Astrocyte of the spinal cord (primary cell): ENCODE measurements at places on chromosomes 2 and 18.

DNA sequence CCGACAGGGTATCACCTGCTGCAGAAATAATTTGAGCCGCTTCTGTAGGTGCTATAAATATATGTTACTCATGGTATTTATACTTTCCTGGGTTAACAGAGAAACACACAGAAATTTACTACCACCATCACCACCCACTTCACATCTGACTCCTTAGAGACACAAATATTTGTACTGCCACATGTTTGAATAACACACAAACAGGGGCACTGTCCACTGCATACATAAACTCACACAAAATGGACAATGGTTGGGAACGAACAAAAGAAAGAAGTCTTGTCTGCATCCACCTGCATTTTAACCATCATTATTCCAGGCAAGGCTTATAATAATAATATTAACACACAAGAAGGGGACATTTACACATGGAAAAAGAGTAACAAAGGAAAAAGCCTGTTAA, 24.0 kb downstream of the IMMT start:
- no peak for DNase-seq

GRCh38 chr2:12045864-12046291, 299.4 kb downstream of the LPIN1 start:
- DNase-seq = no peak

GRCh38 chr2:10084223-10084865, 4.1 kb upstream of the CYS1 start:
- DNase-seq = no peak

GRCh38 chr18:78165525-78165924, 814.1 kb upstream of the SALL3 start:
- no peak for DNase-seq

DNA sequence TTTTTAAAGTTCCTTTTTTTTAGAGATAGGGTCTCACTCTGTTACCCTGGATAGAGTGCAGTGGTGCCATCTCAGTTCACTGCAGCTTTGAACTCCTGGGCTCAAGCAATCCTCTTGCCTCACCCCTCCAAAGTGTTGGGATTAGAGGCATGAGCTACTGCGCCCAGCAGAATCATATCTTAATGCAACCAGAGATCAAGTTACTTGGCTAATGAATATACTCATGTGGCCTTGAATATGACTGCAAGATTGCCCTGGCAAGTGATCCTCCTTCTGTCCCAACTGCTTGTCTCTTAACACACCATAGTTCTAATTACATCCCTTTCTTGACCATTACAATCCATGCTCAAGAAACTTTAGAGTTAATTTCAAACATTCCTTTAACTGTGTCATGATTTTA, 133.5 kb downstream of the SRBD1 start:
- no peak for DNase-seq

DNA sequence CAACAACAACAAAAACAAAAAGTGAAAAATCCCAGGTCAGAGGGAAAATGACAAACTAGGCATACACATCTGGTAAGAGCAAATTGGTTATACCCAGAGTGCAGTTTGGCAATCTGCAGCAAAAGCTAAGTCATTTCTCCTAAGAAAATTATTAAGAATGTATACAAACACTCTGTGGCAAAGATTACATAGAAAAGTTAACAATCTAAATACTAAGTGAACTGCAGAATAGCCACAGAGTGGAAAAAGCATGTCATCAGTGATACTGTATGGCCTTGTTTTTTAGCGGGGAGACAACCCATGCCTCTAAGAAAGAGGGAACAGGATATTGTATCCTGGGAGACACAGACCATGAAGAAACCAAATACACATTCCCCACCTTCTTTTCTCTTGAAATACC, 136.0 kb upstream of the ITGB6 start:
- DNase-seq = no peak

- DNase-seq = no peak
These were observed 33.5 kb upstream of the NOL4 start for GRCh38 chr18:34258176-34258575.

DNA sequence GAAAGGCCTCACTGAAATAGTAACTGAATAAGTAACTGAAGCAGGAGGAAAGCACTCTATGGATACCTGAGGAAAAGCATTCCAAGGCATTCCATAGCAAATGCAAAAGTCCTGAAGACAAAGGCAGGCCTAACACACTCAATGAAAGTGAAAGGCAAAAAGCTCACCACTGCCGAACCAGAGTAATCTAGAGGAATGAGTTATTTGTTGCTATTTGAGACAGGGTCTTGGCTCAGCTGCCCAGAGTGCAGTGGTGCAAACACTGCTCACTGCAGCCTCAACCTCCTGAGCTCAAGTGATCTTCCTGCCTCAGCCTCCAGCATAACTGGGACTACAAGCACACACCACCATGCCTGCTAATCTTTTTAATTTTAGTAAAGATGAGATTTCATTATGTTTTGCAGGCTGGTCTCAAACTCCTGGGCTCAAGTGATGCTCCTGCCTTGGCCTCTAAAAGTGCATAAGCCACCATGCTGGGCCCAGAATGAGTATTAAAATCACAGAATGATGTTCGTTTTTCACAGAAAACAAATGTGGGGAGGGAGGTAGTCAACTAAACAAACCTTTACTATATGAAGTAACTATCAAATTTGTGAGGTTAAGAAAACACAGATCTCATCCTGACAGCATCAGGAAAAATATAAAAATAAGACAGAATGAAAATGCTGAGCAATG, 17.9 kb downstream of the PIAS2 start:
- DNase-seq = peak; percentile 11

DNA sequence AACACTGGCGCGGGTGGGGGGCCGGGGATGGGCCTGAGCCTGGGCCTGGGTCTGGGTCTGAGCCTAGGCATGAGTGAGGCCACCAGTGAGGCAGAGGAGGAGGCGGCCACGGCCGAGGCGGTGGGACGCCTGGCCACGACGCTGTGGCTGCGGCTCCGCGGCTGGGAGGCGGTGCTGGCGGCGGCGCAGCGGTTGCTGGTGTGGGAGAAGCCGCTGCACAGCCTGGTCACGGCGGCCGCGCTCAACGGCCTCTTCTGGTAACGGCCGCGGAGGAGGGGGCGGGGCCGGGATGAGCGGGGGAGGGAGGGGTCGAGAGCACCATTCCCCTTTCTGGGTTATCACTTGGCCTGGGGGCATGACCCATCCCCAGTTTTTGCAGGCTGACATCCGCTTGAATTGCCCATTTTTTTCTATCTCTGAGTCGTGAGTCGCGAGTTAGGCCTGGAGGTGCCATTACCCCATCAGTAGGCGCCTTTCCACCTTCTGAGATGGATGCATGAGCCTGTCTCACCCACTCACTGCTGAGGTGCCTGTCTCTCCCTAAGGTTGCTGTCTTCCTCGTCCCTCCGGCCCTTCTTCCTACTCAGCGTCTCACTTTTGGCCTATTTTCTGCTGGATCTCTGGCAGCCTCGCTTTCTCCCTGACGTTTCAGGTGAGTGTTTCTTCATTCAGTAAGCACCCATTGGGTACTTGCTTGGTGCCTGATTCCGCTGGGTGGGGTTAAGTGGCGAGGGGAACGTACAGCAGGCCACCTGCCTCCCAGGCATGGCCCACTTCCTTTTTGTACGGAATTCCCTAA, 501 bp downstream of the RETREG2 start:
- DNase-seq = peak; percentile 19
